ENCODE measurements at places on chromosomes 5 and 9.

DNA sequence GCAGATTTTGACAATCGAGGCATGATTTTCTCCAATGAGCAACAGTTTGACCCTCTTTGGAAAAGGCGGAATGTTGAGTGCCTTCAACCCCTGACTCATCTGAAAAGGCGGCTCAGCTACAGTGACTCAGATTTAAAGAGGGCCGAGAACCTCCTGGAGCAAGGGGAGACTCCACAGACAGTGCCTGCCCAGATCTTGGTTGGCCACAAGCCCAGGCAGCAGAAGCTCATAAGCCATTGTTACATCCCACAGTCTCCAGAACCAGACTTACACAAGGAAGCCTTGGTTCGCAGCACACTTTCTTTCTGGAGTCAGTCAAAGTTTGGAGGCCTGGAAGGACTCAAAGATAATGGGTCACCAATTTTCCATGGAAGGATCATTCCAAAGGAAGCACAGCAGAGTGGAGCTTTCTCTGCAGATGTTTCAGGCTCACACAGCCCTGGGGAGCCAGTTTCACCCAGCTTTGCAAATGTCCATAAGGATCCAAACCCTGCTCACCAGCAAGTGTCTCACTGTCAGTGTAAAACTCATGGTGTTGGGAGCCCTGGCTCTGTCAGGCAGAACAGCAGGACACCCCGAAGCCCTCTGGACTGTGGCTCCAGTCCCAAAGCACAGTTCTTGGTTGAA, 13.6 kb downstream of the PTPDC1 start:
- no peak for DNase-seq

- no peak for DNase-seq
Observed at GRCh38 chr5:59158165-59158564, 575.3 kb downstream of the RAB3C start.

- DNase-seq: no peak
Observed at GRCh38 chr9:129011761-129012181, 16.4 kb downstream of the SH3GLB2 start.

- DNase-seq: no peak
Observed at GRCh38 chr5:170363671-170364070, 25.5 kb downstream of the KCNMB1 start.

DNA sequence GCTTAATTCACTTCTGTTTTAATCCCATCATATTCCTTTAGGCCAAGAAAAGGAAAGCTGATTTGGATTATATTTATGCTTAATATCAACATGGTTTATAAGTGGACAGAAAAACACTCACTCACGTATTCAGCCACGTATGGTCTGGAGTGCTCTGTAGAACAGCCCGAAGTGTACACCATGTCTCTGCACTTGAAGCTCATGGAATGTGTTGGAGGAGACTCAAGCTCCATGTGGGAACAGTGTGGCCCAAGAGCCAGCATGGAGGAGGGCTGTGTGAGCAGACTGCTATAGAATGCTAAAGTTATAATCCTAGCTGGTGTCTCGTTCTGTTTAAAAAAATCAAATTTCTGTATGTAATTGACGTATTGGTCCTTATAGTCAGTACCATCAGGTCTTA, 32.9 kb downstream of the OTULINL start:
- DNase-seq: no peak

DNA sequence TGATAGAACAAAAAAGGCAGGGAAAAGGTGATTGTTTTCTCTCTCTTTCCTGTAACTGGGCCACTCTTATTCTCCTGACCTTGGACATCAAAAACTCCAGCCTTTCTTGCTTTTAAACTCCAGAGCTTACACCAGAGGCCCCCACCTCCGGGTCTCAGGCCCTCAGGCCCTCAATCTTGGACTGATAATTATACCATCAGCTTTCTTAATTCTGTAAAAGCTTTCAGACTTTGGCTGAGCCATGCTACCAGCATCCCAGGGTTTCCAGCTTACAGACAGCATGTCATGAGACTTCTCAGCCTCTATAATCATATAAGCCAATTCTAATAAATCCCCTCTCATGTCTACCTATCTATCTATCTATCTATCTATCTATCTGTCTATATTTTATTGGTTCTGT, 137.7 kb downstream of the SNX18 start:
- no peak for DNase-seq

- no peak for DNase-seq
Observed at GRCh38 chr5:62778316-62779009, 199.8 kb downstream of the LRRC70 start.

- no peak for DNase-seq
Observed at GRCh38 chr5:95163079-95163478, 121.8 kb downstream of the MCTP1 start.

GRCh38 chr5:31983851-31984250, 190.3 kb downstream of the GOLPH3 start:
- no peak for DNase-seq

- DNase-seq: peak; percentile 54
Observed at GRCh38 chr9:70113403-70114022, 69.9 kb downstream of the MAMDC2 start.

DNA sequence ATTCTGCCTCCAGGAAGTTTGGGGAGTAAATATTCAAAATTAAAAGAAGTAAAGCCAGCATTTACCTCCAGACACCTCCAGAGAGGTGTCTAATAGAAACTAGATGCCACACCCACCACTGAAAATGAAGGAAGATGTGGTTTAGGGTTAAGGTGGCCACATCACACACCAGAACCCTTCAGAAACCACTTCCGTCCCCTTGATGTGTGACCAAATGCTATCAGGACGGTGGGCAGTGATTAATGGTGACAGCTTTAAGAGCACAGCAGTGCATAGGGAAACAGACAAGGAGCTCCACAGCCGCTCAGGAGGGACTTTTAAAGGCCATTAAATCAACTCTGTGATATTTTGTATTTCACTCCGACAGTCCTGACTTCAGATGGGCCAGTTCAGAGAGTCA, 295.2 kb downstream of the BRINP1 start:
- DNase-seq: no peak

All from WTC11 (cell line).